ENCODE measurements at places on chromosomes 12 and 14.

DNA sequence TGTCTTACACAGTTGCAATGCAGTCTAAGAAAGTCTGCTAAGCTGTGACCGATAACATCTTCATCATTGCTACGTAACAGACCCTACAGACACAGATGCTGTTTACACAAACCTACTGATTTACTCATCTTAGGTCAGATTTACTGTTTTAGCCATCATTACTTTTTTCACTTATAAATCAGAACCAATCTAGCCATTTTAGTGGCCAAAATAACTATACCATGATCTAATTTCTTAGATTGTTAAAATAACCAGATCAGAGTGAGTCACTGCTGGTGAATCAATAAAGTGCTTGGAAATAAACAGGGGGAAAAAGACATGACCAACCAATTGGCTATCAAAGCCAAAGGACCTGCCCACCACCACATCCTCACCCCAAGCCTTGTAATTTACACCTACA is 57.0 kb upstream of the FOXN3 start:
- no peak for DNase-seq

GRCh38 chr12:90979951-90980350 is 24.8 kb downstream of the EPYC start:
- DNase-seq = no peak

- DNase-seq = no peak
Measured at GRCh38 chr12:75710361-75711069, 199.1 kb upstream of the KRR1 start.

GRCh38 chr12:67792185-67792584 is 143.6 kb downstream of the DYRK2 start:
- DNase-seq = no peak

DNA sequence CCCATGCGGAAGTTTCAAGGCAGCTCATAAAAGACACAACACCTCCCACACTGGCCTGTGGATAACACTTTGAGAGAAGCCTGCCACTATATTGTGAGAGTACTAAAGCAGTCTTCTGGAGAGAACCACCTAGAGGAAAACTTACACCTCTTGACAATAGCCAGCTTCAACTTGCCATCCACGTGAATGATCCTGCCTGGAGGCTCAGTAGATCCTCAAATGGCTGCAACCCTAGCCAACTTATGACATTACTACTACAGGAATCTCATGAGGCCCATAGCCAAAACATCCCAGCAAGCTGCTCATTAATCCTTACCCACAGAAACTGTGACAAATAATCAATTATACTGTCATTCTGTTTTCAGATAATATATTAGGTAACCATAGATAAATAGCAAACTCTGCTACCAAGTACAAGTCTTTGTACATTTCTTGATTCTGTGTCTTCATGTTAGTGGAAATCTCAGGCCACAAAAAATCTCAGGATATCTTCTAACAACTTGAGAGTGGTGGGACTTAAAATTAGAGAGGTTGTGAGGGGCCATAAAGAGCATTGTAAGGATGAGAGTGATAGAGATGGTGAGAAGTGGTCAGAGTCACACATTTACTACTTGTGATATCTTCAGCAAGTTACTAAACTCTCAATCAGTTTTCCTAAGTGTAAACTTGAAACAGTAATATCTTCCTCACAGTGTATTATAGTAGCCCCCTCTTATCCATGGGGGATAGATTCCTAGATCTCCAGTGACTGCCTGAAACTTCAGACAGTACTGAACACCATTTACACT is 368.0 kb downstream of the C12orf50 start:
- DNase-seq = no peak

All from stimulated activated CD4-positive, alpha-beta T cell treated with anti-CD3 and anti-CD28 coated beads, Interleukin-1b, Interleukin-23, amount 100 ng/mL, for 48 hours (primary cell).